H9 (cell line): ENCODE measurements at places on chromosomes 12 and 14. TPM values are rescaled to one million over a fixed set of nuclear protein-coding genes. Genes with fewer than 3 reads are reported as not detected.

Gene LEMD3
- total RNA-seq: 38.1 and 38.3 TPM in 2 replicates

Gene PTCSC3
- total RNA-seq: not detected in 2 replicates

GRCh38 chr12:89947437-89948270 lies 239.0 kb upstream of the ATP2B1 start:
- DNase-seq: no peak

- no peak for DNase-seq
These were observed 22.7 kb downstream of the TRAFD1 start for GRCh38 chr12:112148031-112148513.

GRCh38 chr14:39731912-39732311 lies 299.7 kb upstream of the FBXO33 start:
- DNase-seq: no peak

- no peak for DNase-seq
These were observed 6.8 kb upstream of the SLC24A4 start for GRCh38 chr14:92316176-92316575.

DNA sequence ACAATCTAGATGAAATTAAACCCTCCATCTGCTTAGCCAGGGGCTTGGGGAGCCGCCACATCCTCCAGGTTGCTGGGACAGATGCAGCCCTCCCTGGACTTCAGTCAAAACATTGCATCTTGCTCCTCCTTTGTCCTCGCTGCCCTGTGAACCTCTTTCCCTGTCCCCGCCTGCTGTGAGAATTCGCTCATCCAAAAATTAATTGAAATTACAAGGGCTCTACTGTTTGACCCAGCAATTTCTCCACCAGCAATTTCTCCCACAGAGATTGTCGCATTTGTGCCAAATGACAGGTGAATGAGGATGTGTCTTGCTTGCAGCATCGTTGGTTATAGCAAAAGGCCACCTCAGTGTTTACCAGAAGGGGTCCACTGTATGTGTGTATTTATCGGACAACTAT lies 5.0 kb upstream of the POP5 start:
- DNase-seq: no peak

DNA sequence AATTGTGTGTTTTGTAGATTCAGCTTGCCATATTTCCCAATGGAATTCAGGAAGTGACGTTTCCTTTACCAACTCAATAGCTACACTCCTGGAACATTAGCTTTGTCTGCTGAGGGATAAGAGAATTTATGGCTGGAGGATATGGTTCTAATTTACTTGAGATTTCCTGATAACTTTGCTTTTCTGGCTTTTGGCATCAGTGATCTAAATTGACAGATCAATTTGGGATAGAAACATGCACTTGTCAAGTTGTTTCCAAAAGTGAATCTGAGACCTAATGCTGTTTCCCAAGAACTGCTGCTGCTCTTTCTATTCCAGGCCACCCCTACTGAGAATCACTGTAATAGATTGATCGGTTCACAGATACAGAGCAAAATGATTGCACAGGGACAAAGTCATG lies 43.2 kb downstream of the MGAT4C start:
- no peak for DNase-seq

DNA sequence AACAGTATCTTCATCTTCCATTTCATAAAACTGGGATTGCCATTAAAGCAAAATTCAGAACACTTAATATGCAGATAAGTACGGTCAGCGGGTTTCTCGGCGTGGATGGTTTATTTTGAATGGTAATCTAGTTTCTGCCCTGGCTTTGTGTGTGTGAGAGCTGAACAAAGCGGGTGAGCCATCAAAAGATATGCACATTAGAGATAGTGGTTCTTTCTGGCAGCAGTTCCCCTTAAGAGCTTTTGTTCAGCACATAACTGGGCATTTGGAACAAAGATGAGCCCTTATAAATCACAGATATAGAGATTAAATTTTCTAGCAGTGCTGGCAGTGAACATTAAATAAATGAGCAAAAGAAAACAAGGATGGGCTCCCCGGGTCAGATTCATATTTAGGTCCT lies 207.5 kb downstream of the CALM1 start:
- DNase-seq: no peak

DNA sequence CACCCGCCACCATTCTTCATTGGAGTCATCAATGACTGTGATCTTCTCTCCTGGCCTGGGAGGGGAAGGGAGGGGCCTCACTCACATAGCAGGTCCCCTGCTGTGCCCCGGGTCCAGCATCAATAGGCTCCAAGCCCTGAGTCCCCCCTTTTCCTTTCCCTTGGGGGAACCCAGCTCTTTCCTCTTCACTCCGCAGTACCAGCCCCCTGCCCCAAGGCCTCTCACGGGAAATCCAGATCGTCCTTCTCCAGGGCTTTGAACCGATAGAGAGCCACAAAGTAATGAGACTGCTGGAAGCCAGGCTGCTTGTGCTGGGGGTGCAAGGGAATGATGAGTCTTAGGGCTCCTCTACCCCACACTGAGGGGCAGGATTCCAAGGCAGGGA lies 6.7 kb downstream of the STAC3 start:
- peak; percentile 37 for DNase-seq

DNA sequence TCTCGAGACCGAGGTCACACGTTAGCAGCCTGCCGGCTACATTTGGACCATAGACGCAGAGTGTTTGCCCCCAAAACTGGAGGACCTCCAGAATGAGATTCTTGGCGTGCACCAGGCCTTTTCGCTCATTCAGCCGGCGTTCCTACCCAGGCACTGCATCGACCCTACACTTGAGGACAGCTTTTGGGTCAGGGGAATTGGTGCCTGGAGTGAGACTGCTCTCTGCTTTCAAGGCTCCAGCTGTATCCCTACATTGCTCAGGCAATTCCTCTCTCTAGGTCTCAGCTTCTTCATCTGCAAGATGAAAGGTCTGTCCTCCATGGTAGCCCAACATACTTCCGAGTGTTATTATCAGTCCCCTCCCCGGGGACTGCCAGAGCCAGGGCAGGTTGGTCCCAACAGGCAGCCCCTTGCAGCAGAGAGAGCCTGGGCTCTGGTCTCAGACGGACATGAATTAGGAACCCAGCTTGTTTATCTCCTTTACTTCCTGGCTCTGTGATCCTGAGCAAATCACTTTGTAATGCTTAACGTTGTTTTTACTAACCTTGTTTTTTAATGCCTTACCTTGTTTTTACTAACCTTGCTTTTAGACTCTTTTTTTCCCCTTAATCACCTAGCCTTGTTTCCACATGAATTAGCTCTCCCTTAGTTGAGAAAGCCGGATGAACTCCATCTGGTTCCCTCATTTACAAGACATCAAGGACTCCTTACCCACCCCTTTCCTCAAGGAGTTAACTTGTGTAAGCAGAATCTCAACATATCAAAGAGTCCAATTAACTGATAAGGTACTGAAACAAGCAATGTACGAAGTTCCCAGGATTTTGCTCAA lies 892 bp downstream of the TCHP start:
- DNase-seq: peak; percentile 68

GRCh38 chr14:51004352-51004800 lies 60.1 kb upstream of the PYGL start:
- DNase-seq: no peak

DNA sequence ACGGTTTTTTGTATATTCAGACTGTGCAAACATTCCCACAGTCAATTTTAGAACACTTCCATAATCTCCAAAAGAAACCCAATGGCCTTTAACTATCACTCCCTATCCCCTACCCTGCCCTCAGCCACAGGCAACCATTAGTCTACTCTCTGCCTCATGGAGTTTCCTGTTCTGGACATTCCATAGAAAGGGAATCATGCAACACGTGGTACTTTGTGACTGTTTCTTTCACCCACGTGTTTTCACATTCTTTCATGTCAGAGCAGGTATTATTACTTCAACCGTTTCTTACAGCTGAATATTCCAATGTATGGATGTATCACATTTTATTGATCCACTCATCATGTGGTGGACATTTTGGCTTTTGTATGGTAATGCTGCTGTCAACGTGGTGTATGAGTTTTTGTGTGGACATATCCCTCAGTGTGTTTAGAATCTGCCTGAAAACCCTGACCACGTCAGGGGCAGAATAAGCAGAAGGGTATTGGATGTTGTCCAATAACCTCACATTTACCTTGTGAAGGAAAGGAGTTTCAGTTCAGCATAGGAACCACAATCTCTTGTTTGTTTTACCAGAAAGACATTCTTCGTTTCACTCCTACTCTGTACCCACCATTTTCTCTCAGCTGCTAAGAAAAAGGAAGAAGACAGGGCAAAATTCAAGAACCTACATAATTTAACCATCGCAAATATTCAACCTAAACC lies 107.5 kb upstream of the DYRK2 start:
- DNase-seq: no peak
